ENCODE measurements at places on chromosomes 5 and 9.

DNA sequence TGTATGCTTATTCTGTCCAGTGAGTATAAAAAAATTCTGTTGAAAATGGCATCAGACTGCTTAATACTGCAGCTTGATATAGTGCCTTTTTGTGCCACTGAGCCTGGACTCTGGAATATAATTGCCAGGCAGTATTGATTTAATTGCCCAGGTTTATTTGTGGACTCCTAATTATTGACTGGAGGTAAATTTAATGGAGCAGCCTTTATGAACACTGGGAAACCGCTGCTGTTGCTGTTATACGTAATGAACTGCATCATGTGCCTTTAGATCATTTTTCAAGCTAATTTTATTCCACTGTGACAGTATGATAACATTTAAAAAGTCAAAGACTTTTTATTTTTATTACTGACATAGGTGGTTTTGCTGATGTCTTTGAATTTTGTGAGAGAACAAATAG lies 90.2 kb upstream of the SH3GL2 start:
- DNase-seq: no peak

DNA sequence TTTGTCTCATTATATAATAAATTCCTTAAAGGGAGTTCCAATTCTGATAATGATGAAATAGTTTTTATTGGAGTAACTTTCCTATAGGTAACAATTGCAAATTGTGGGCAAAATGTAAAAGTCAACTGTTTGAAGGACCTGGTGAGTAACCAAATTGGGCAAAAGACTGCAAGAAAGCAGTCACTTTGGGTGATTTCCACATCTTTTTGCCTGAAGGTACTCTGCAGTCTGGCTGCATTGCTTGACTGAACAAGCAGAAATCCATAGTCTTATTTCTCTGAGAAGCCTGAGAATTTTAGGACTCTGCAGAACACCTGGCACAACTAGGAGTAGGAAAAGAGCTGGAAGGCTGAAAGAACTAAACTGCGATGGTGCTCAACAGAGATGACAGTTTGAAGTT lies 114.9 kb downstream of the HOMER1 start:
- DNase-seq: no peak

GRCh38 chr9:26742828-26743476 lies 149.7 kb downstream of the CAAP1 start:
- no peak for DNase-seq

- peak; percentile 96 for DNase-seq
Measured at GRCh38 chr9:136189394-136190236, 15.3 kb downstream of the LHX3 start.

- no peak for DNase-seq
Measured at GRCh38 chr9:103530934-103531333, 535.8 kb downstream of the CYLC2 start.

DNA sequence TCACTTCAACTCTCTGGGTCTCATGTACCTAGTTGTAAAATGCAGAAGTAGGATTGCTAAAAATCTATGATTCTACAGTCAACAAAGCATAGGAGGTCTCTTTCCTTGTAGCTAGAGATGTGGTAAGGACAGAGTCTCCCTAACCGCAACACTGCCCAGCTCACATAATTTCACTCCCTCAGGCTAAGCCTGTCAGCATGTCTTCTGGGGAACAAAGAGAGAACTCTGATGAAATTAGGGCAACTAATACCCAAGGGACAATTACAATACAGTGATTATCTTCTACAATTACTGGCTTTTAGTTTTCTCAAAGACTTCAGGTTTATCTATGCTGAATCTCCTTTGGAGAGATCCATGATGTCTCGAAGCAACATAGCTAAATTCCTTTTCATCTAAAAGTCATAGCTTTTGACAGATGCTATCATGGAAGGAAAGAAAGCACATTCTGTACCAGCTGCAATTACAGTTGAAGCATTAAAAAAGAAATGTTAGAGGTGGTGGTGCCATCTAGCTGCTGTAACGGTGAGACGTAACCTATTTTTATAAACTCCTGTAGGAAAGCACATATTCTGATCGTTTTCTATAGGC lies 141.1 kb upstream of the TARS1 start:
- no peak for DNase-seq

DNA sequence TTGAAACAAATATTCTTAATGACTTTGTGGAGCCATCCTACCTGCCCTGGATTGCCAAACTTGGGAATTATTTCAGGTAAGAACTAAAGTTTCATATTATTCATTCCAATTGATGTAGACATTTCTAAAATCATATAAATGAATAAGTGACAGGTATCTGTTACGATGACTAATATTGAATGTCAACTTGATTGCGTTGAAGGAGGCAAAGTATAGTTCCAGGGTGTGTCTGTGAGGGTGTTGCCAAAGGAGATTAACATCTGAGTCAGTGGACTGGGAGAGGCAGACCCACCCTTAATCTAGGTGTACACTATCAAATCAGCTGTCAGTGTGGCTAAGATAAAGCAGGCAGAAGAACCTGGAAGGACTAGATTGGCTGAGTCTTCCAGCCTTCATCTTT lies 1688.4 kb upstream of the CDH9 start:
- DNase-seq: no peak

Data from WERI-Rb-1 (cell line).